ENCODE measurements at places on chromosomes 16 and 17.

DNA sequence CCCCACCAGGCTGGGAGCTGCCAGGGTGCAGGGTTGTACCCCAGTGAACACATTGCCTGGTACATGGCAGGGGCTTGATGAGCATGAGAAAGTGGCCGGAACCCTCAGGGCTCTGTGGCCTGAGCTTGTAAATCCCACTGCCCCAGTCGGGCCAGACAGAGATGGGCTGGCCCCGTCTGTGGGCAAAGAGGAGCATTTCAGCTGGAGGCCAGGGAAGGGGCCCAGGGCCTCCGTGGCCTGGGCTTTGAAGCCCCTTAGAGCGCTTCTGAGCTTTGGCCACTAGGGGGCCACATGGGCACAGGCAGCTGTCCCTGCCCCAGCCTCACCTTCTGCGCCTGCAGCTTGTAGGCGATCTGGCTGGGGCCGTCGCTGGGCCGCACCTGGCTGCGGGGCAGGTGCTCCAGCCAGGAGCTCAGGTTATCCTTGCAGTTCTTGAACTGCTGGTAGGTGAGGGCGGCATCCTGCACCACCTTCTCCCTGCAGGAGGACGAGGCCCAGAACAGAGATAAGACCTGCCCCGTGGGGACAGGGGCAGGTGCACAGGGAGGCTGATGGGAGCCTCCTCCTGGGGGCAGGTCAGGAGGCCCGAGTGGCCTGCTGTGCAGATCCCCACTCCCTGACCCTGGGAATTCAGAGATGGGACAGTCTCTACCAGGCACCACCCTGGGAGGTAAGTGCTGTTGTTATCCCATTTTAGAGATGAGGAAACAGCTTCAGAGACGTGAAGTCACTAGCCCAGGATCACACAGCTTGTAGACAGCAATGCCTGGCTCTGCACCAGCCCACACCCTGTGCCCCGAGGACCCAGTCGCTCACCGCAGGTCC is 12.8 kb downstream of the EVPL start:
- DNase-seq = peak; percentile 71

- DNase-seq = no peak
Observed at GRCh38 chr17:80729761-80730160, 185.1 kb downstream of the RPTOR start.

- no peak for DNase-seq
Observed at GRCh38 chr17:7947651-7948050, 15.6 kb downstream of the CNTROB start.

- DNase-seq = peak; percentile 11
Observed at GRCh38 chr17:75295201-75296158, 6.2 kb upstream of the SLC25A19 start.

- no peak for DNase-seq
Observed at GRCh38 chr17:81673561-81674258, 7.2 kb downstream of the CCDC137 start.
